ENCODE measurements at places on chromosomes 2 and 18.

DNA sequence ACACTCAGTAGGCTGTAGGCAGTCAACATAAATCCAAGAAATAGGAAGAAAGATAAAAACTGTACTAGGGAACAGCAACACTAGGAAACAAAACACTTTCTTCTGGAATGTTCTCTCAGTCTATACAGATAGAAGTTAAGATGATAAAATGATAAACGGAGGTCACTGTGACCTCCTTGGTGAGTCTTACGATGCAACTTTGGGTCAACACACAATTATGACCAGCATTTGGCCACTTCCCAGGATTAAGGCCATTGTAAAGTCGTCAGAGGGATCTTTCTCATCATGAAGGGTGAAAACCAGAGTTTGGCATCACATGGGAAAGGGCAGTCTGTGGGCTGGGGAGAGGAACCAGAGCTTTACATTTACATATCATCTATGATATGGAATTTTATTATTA, 33.4 kb downstream of the LAMA3 start:
- no peak for DNase-seq

- no peak for DNase-seq
These were observed 201.1 kb upstream of the COL3A1 start for GRCh38 chr2:188773075-188773474.

GRCh38 chr2:173044686-173045085, 31.0 kb upstream of the MAP3K20 start:
- DNase-seq, result no peak

DNA sequence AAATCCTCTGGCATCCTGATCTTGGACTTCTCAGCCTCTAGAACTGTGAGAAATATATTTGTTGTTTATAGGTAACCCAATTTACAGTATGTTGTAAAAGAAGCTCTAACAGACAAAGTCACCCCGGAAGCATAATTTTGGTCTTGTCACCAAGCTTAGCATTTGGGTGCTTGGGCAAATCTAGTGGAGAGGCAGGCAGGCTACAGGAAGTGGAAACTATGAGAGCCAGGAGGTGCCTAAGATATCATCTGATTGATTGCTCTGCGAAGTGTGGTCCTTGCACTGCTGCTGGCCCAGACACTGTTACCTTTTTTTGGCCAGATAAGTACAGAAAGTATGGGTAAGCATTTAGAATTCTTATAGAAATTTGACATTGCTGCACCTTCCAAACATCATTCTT, 102.9 kb downstream of the CDC42EP3 start:
- DNase-seq, result no peak

- DNase-seq, result no peak
These were observed 259.0 kb downstream of the PAX3 start for GRCh38 chr2:222039821-222040220.

DNA sequence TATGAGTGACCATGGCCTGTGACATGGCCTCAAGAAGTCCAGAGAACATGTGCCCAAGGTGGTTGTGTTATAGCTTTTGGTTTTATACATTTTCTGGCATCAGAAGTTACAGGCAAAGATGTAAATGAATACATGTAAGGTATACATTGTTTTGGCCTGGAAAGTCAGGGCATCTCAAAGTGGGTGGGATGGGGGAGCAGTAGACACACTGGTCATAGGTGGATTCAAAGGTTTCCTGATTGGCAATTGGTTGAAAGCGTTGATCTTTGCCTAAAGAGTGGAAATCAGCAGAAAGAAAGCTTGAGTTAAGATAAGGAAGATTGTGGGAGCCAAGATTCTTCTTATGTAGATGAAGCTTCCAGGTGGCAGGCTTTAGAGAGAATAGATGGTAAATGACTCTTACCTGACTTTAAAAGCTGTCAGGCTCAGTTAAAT, 62.1 kb upstream of the DYNAP start:
- no peak for DNase-seq

GRCh38 chr2:33137331-33137730, 190.6 kb downstream of the LTBP1 start:
- DNase-seq, result no peak

DNA sequence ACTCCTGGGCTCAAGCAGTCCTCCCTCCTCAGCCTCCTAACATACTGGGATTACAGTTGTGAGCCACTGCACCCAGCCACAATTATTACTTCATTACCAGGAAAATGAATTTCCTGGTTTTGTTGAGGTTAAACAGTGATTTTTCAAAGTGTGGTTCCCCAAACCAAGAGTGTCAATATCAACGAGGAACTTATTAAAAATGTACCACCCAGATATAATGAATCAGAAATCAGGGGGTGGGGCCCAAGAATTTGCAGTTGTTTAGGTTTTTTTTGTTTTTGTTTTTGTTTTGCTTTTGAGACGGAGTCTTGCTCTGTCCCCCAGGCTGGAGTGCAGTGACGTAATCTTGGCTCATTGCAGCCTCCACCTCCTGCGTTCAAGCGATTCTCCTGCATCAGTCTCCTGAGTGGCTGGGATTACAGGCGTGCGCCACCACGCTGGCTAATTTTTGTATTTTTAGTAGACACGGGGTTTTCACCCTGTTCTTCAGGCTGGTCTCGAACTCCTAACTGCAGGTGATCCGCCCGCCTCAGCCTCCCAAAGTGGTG, 94.1 kb downstream of the WDSUB1 start:
- DNase-seq, result no peak

DNA sequence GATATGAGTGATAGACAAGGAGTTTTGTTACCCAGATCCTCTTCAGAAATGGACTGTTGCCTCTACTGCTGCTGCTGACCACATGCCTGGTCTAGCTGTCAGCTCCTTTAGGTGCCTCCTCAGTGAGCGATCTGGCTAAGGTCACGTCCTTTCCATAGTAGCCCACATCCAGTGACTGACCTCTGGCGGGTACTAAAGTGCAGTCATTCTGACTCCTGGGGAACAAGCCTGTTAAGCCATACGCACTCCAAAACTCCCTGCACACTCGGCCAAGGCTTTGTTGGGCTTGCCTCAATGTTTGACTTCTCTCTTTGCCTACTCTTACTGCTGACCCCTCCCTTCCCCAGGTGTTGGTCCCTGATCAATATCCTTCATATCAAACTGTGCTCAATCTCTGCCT, 685.2 kb downstream of the IRS1 start:
- DNase-seq, result no peak

- no peak for DNase-seq
These were observed 2.1 kb downstream of the EML6 start for GRCh38 chr2:54725343-54726099.

- no peak for DNase-seq
These were observed 497 bp downstream of the PLA2R1 start for GRCh38 chr2:160061944-160062291.

DNA sequence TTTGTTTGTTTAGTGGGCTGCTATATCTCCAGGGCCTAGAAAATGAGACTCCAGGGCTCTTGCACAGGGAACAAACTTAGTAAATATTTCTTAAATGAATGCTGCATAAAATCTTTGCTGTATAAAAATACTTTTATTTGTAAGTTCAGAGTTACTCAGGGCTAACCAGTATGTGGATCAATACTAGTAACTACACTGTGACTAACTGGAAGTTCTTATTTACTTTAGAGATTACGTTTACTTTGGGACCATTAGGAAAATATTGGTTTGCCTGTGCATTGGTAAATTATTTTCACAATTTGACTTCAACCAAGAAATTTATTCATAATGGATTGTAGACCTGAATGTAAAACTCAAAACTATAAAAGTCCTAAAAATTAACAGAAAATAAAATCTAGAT, 575.5 kb downstream of the RNF144A start:
- DNase-seq, result no peak

DNA sequence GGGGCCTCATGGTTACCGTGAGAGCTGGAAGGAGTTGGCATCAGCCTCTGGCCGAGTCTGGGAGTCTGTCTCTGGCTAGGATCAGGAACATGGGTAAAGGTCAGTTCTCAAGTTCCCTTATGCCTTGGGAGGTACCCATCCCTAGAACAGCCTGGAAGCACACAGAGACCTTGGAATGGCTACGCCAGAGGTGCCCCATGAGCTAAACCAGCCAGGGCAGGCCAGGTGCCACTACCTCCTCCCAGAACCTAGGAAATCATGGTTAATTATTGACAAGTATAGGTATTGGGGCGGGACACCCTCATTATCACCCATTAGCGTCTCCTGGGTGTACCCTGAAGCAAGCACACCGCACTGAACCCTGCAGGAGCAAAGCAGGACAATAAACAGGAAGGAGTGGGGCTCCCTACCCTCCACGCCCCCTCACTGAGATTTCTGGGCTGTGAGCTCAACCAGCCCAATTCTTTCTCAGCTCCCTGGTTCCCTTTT, 3.0 kb upstream of the ASPRV1 start:
- DNase-seq, result no peak
